Stomach (tissue), 19 donors: ENCODE measurements at places on chromosomes 4 and X. TPM values are rescaled to one million over a fixed set of nuclear protein-coding genes. Genes with fewer than 3 reads are reported as not detected.

DNA sequence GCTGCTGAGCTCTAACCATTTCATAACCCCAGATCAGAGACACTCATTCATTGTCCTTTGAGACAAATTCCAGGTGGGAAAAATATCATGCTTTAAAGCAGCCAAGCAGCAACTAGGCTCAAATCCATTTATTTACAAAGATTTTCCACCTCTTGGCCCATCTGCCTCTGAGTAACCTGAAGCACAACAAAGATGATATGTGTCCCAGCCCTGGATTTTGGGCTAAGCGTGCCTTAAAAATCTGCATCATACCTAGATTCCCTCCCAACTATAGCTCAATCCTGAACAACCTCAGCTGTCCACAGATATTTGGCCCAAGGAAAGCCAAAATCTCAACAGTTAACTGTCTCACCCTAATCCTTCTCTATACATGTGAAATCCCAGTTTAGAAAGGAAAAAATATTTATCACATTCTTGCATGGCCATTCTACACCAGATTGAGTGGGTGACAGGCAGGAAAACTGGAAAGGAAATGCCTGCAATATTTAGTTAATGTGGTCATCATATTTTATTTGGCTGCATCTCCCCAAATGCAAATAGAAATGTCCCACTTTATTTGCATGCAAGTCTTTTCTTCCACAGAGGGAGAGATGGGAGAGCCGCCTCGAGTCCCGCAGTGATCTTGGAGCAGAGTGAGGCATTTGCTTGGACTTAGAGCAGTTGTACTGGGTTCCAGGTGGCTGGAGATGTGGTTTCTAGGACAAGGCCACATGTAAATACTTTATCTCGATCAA lies 146.4 kb upstream of the EOLA2 start:
- DNase-seq, result no peak

PPP4R3C gene
- not detected for total RNA-seq

GRCh38 chr4:7660176-7661039 lies 225.7 kb upstream of the PSAPL1 start:
- DNase-seq, result no peak

CCKAR gene
- 7.6 TPM for total RNA-seq

- DNase-seq, result peak; percentile 56
Measured at GRCh38 chrX:106894392-106894909, 8.7 kb downstream of the RIPPLY1 start.

GAGE12H gene
- total RNA-seq, result not detected
